ENCODE measurements at places on chromosomes 3 and 15.

DNA sequence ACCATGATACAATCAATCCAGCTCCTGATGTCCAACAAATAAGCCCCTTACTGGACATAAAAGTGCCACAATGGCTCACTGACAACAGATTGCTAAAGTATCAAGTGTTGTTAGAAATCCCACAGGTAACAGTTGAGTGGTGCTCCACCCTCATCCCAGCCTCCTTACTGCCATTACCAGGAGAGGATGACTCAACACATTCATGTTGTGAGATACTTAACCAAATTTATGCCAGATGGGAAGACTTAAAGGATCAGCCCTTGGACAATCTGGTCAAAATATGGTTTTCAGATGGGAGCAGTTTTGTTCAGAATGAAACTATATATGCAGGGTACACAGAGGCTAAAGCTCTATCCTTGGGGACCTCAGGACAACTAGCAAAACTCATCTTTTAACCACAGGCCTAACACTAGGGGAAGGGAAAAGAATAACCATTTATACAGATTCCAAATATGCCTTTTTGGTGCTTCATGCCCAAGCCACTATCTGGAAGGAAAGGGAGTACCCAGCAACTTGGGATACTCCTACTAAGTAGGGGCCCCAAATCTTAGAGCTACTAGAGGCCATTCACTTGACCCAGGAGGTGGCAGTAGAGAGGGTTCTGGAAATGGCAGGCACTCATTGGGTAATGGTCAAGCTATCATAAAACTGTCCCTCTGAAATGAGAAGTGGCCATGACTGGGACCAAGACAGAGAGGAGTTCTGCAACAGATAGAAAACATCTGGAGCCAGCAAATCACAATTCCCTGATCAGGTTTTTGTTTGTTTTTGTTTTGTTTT lies 6.9 kb upstream of the ZNF662 start:
- DNase-seq = no peak

GRCh38 chr3:110181226-110181625 lies 843.9 kb upstream of the DPPA4 start:
- no peak for DNase-seq

- no peak for DNase-seq
Measured at GRCh38 chr3:127779747-127780146, 42.6 kb downstream of the MGLL start.

- DNase-seq = no peak
Measured at GRCh38 chr15:52656412-52656811, 22.8 kb downstream of the ATOSA start.

GRCh38 chr3:123660900-123661299 lies 76.0 kb upstream of the HACD2 start:
- DNase-seq = peak; percentile 94

GRCh38 chr15:42012241-42012640 lies 8.6 kb downstream of the PLA2G4E start:
- no peak for DNase-seq

DNA sequence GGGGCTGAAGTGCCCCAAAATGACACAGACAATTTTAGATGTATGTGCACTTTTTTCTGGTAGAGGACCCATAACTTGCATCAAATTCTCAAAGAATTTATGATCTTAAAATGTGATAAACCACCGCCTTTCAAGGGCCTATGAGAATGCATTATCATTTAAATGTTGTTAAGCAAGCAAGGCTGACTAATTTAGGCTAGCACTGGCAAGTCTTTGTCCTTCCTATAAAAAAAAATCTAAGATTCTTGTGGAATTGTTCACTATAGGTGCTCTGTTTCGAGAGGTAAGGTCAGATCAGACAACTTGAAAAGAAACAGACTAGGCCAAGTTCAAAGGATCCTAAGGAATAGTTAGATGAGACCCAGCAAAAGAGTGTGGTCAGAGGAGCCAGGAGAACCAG lies 128.9 kb upstream of the PHLDB2 start:
- no peak for DNase-seq

DNA sequence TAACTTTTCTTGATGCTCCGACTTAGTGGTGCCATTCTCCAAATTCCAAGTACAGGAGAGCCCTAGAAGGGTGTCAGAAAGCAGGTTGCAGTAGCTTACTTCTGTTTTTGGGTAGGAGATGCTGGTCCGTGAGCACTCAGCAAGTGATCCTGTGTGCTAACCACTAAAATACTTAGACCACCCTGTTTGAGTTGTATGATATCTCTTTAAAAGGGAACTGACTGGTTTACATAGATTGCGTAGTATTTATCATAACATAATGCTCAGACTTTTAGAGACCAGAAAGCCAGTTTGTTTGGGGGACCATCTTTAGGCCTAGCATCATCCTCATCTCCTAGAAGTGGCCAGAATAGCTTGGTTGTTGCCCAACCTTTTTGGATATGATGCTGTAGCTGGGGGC lies 26.7 kb downstream of the CTDSPL start:
- DNase-seq = no peak

- no peak for DNase-seq
Measured at GRCh38 chr3:39754549-39754948, 54.9 kb upstream of the MYRIP start.

GRCh38 chr3:160226026-160226907 lies 1.0 kb downstream of the C3orf80 start:
- DNase-seq = no peak

- DNase-seq = no peak
Measured at GRCh38 chr15:45126535-45127158, 3.0 kb downstream of the DUOXA1 start.

- DNase-seq = peak; percentile 55
Measured at GRCh38 chr15:25739687-25740121, 123.4 kb downstream of the ATP10A start.

DNA sequence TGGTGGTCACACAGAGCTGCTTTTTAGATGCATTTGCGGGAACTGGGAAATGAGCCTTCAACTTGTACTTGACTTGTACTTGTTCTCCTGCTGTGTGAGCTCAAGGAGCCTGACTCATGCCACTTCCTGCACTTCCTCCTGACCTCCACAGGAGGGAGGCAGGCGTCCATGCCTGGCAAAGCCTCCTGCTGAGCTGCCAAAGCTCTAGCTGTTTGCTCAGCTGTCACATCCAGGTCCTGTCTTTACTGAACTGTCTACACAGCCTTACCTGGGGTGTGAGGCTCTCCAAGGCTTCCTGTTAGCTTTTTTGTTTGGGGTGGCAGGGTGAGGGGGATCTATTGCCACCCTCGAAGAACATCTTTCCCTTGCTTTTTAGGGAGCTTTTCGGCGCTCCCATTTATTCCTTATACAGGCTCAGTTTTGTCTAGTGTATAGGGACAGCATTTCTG lies 6.4 kb downstream of the THPO start:
- peak; percentile 91 for DNase-seq

DNA sequence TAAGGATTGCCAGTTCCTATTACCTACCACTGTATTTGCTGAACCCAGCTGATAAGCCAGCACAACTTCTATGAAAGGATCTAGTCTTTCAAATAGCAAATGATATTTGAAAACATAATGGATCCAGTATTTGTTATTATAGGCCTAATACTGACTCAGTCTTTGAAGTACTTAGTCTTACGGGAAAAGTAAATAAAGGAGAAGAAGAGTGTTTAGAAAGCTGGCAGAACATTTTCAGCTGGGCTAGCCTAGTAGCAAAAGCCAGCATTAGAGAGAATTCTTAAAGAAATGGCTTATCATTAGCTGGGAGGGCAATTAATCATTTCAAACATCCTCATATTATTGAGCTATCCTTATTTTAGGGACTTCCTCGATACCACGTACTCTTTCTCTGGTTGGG lies 101.4 kb upstream of the GOLIM4 start:
- DNase-seq = no peak

GRCh38 chr3:79015854-79016253 lies 751.9 kb downstream of the ROBO1 start:
- no peak for DNase-seq

DNA sequence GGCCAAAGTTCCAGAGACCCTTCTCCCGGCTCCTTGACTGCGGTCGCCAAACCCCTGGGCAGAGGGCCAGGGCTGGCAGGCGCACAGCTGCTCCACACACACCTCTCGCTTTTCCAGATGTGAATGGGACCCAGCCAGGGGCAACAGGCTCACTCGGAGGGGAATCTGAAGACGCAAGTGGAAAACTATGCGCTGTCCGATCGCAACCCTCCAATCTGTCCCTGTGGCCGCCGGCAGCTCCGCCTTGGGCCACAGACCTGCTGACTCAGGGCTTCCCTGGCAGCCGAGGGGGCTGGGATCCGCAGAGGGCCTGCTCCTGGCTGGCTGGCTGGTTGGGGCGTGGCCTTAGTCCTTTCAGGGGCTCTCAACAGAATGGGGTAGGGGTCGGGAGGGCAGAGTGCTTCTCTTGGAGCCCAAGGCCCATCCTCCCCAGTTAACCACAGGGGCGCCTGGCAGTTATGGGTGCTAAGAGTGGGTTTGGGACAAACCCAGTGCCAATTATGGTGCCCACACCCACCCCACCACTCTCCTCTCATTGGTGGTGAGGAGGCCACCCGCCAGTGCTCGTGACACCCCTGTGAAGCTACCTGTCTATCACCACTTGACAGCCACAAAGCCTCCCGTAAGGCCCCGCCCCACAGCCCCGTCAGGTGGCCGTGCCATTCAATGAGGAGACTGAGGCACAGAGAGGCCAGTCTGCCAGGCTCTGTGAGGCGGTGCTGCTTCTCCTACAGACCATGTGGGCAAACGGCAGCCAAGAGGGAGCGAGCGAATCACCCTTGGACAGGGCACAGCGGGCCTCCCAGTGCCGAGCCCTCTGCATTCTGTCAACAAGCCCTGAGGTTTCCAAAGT lies 53.8 kb downstream of the IQSEC1 start:
- peak; percentile 95 for DNase-seq

DNA sequence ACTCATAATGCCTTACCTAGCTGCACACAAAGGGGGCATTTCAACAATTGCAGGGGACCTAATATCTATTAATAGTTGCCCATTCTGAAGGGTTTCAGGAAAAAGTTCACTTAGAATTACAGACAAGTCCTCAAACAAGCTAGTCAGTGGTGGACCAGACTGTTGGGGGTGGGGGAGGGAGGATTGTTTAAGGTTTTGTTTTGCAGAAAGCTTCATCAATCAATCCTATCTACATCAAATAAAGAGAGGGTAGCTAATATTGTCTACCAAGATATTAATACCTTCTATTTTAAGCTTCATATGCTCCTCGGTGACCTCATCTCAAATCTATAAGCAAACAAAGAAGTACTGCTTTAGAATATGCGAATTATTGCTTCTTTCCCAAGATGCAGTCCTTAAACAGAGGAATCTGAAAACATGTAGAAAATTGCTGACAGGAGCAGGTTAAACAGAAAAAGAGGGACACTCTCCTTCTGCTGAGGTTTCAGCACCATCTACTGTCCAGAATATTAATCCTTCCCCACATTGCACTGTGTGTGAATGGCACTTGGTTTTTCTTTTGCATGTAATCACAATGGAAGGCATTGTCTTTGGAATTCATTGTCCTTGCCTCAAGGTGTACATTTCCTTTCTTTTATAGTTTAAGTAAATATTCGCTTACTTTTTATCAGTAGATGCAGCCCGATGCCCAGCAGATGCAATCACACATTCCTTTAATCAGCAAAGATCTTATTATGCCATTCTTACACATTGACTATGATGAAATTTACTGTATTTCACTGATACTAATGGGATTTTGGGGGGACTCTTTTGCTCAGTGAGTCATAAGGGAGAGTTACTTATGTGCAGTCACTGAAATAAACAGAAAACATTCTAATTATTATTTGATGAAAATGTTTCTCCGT lies 94.7 kb downstream of the IL5RA start:
- no peak for DNase-seq

DNA sequence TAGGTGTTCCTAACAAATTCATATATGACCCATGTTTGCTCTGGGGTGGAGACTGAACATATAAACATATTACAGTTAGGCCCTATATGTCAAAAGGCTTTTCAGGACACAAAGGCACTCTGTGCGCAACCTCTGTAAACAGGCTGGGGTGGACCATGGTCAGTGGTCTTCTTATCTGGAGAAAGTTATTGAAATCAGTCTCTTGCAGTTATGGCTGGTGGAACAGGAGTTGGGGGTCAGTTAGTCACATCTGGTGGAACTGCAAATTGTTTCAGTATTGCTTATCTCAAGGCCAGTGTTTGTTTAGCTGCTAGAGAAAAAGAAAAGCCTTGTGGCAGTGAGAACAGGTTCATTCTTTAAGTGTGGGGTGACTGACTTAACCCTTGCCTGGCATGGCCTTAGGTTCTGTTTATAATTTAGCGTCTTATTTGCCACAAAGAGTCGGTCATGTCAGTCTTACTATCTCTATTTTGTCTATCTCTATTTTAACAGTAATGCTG lies 5.9 kb upstream of the GP9 start:
- DNase-seq = no peak

DNA sequence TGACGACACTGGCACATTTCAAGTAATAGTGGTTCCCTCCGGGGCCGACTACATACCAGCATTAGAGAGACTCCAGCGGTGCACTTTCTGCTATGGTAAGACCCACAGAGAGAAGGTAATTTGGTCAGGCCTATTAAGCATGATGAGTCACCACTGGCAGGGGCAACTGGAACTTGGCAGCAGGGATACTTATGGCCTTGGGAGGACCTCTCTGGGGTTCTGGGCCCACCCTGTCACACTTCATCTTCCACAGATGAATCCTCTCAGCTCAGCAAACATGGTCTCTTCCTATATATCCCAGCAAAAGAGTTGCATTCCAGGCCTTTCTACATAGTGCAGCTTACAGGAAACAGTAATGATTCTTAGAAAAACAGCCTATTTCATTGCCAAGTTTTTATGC lies 88.0 kb downstream of the PIK3R4 start:
- DNase-seq = peak; percentile 83

DNA sequence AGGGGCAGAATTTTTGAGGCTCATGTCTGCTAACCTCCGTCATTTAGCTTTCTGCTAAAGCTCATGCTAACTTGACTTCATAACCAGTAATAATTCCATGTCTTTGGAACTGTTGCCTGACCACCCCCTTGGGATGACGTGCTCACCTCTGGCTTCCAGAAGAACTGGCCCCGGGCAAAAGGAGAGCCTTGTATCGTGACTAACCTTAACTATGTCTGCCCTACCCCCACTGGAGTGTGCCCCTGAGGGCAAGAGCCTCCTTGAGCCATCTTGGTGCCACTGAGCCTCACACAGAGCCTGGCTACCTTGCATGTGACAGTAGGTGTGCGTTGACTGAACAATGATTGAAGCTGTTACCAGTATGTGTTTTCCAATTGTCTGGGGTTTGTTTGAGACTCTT lies 4.7 kb downstream of the LRRK1 start:
- DNase-seq = no peak

DNA sequence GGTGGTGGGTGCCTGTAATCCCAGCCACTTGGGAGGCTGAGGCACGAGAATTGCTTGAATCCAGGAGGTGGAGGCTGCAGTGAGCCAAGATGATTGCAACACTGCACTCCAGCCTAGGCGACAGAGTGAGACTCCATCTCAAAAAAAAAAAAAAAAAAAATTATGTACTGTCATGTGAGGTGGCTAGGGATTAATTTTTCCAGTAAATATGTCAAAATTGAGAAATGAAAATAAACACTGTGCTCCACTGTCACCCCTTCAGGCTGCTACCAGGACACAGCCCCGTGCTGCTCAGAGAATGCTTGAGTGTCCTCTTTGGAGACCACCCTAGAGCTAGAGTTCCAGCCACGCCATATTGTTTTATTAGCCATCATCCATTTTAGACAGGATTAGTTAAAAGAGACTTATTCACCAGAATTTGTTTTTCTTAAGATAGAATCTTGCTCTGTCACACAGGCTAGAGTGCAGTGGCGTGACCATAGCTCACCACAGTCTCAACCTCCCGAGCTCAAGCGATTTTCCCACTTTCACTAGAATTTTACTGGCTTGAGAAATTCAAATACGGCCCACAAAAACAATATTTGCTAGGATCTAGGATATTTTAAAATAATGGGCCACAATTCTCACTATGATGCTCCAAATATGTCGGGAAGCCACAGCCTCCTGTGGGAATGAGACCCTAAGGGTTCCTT lies 642 bp downstream of the CD80 start:
- no peak for DNase-seq
